Frontal cortex (tissue), 4 donors: ENCODE measurements at places on chromosomes 3 and 15. TPM values are rescaled to one million over a fixed set of nuclear protein-coding genes. Genes with fewer than 3 reads are reported as not detected.

GRCh38 chr15:64235552-64235951, 72.7 kb upstream of the PPIB start:
- DNase-seq = no peak

GRCh38 chr3:152524198-152525140, 255.7 kb downstream of the MBNL1 start:
- DNase-seq = no peak

DNA sequence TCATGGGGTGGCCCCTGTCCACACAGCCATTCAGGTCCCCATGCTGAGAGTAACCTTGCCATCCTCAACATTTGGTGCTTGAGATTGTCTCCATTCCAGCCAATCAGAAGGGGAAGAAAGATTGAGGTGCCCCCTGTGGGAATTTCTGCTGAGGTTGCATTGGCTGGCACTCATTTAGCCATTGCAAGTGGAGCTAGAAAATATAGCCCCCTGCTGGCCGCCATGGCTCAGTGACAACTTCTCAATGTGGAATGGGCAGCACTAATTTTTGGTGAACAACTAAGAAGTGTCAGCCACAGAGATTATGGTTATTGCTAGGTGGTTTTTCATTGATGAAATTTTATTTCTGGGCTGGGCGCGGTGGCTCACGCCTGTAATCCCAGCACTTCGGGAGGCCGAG, 22.0 kb downstream of the COL6A6 start:
- DNase-seq = no peak

- peak; percentile 38 for DNase-seq
Observed at GRCh38 chr15:34436956-34437442, 609 bp downstream of the GOLGA8A start.

DNA sequence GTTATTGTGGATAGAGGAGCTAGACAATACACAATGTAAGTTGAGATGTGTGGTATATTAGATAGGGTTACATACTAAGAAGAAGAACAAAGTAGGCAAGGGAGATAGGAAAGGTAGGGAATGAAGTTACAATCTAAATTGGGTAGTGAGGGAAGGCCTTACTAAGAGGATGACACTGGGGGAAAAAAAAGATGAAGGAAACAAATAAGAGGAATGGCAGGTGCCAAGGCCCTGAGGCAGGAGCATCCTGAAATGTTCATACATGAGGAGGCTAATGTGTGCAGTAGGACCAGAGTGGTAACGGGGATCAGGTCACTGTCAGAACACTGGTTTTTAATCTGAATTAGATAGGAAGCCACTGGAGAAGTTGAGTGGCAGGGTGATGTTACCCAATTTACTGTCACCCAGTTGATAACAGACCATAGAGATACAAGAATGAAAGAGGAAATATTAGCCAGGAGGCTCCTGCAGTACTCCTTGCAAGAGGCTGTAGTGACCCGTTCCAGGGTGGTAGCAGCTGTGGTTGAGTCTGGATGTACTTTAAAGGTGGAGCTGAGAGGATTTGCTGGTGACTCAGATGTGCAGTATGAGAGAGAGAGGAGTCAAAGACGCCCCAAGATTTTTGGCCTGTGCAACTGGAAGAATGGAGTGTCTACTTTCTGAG, 14.4 kb downstream of the RTP1 start:
- DNase-seq = no peak

DNA sequence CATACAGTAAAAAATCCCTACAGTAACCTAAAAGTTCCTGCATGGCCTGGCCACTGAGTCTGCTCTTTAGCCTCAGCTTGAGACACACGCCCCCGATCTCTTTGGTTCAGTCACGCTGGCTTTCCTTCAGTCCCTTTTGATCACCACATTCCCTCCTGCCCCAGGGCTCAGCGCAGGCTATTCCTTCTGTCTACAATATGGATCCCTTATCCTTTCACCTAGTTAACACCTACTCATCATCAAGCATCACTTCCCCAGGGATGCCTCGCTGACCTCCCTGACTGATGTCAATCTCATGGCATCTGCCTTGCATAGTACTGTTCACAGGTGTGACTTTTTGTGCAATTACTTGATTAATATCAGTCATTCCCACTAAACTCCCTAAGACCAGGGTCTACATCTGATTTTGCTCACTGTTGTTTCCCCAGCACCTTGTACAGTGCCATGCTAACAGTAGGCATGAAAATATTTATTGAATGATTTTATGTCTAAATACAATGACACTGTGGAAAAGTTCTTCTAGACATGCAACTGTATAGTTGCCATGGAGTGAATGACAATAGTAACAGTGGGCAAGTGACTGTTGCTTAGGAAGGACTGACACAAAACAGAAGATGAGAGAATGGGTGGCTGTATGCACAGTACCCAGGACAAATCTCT, at the start of gene SNTN:
TSS of gene SNTN (plus strand) at position 610 of the 660 bp plus-strand sequence. CDS start at position 623, 13 bp downstream.
- DNase-seq = no peak

DNA sequence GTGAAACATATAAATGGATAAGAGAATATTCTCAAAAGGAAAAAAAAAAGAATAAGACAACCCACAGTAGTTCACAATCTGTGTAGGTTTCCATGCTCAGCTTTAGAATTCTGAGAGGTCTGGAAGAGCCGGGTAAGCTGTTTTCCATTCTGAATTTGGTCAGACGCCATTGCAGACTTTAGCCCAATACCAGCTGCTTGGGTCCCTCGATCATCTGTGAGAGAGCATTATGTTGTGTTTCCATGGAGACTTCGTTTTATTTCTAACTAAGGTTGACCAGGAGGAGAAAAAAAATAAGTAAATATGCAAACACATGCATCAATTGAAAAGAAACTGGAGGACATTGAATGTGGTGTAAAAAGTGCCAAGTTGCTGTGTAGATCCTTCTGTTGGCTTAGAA, 25.5 kb downstream of the KCNAB1 start:
- no peak for DNase-seq

- no peak for DNase-seq
Observed at GRCh38 chr15:92899948-92900730, at the start of gene CHD2. CHD2 (plus strand) TSS chr15:92900324; CDS start chr15:92901238, 914 bp downstream.

- DNase-seq = no peak
Observed at GRCh38 chr15:96051598-96051997, 278.9 kb upstream of the NR2F2 start.

DNA sequence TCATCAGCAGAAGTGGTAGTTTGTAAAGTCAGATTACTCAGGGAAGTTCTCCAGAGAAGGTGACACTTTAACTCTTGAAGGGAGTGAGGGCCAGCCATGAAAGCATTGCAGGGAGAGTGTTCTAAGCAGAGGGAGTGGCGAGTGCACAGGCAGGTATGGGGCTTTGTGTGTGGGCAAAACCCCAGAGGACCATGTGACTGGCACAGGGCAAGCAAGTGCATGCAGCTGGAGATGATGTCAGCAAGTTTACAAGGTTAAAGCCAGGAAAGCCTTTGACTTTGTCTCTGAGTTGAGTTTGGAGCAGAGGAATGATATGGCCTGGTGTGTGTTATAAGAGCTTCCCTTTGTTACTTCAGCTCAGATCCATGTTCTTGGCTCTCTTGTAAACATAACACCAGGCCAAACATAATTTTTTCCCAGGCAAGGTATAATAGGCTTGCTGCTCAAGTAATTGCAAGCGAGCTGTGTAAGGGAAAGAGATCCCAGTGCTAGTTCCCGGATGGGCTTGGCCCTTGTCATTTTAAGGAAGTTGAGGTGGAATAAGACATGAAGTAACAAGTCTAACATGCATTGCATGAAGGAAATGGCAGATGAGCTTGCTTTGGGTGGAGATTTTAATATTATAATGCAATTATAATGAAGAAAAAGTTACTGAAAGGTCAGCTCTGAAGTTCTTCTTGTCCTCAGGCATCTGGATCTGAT, 341.1 kb upstream of the LRRC3B start:
- DNase-seq = no peak

GRCh38 chr3:197345390-197345789, 47.0 kb upstream of the DLG1 start:
- DNase-seq = no peak

DNA sequence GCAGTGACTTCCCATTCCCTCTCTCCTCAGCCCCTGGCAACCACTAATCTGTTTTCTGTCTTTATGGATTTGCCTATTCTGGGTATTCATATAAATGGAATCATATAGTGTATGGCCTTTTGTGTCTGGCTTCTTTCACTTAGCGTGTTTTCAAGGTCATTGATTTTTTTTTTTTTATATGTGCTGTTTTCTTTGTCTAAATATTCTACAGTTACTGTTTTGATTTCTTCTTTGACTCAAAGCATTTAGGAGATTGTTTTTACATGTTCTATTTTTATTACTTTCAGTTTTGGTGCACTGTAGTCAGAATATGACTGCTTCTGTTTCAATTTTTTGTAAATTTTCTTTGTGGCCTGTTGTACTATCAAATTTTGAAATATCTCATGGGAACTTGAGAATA, 71.9 kb upstream of the RNU6-1 start:
- no peak for DNase-seq

GRCh38 chr15:99143655-99144610, 39.1 kb downstream of the SYNM start:
- DNase-seq = no peak

- no peak for DNase-seq
Observed at GRCh38 chr3:133159498-133160475, 121.6 kb downstream of the TMEM108 start.

DNA sequence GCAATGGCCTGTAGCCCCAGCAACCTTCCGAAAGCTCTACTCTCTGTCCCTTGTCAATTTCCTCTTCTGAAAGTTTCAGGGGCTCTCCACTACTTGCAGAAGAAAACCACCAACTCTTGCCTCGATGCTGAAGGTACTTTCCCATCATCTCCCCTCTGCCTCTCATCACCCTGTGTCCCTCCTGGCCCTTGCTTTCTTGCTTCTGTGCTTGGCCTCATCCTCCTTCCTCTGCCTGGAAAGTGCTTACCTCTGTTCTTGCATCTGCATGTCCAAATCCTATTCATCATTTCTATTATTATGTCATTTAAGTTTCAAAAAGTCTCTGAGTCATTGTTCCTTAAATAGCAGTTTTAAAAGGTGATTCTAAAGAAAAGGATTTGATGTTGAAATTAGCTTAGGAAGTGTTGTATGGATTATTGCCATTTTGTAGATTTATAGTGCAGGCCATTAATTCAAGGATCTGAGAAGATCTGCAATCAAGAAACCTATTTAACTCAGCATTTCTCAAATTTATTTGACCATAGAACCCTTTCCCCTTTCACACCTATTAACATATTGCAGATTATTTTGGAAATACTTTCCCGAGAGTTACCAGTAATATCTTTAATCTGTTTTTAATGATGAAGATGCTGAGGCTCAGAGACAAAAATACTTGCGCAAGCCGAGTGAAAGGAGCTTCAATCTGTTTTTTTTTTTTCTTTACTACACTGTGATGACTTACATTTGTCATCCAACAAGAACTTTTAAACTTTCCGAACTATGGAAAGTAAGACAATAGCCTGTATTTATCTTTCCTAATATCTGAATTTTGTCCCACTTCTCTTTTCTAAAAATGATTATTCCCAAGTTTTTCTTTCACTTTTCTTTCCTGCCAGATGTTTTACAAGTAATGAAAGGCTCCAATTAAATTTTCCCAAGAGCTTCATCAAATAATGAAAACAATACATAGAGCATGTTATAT, 22.3 kb upstream of the CFAP161 start:
- DNase-seq = no peak

GRCh38 chr3:118525077-118525476, 509.6 kb downstream of the IGSF11 start:
- DNase-seq = no peak

GRCh38 chr15:66907826-66908743, 157.3 kb upstream of the SMAD3 start:
- DNase-seq = no peak

- no peak for DNase-seq
Observed at GRCh38 chr3:108029466-108029865, 61.4 kb downstream of the CD47 start.

DNA sequence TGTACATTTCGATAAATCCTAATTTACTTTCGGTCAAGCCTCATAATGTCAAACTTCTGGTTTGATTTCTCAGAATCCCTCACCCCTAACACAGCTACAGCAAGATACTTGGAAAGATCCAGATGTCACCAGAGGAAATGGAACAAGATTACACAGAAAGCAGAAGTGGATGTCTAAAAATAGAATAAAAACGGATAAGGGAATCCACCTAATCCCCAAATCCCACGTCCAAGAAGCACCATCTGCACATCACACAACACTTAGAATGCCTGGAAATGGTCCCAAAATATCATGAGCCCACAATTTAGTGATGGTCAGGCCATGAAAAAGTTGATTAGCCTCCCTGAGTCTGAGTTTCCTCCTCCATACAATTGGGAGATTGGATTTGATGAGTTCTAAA, 61.7 kb downstream of the AGTR1 start:
- no peak for DNase-seq

DNA sequence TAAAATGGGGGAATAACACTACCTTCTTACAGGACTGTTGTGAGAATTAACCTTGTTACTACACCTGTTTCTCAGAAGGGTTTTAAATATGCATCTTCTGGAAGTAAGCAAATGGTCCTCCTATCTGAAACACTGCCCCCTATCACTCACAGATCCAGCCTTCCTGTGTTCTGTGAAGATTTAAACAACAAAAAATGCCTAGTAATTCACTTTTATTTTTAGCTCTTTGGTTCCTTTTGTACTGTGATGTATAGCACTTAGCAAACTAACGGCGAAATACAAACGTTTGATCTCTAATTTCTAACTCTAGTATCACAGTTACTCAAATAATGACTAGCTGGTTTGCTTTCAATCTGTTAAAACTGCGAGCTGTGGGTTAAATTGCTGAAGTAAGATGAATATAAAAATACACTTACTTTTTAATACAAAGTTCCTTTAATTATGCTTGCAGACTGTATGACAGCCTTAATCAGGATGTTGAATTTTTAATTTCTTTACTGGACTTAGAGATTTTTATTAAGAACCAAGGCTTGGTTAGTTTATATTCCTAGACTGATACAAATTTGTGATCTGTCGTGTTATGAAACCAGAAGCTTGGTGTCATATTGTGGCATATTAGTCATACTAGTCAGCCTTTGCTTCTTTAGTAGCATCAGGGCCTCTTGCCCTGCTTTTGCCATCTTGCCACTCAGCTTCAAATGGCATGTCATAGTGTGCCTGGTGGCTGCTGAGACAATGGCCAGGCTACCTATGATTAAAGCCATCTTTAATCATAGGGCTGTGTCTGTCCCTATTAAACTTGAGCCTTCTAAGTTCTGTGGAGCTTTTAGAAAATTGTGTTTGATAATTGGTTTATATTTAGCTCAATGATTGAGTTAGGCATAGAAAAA, 9.2 kb downstream of the EIF3J start:
- no peak for DNase-seq

GRCh38 chr3:18672561-18672960, 247.4 kb upstream of the SATB1 start:
- DNase-seq = no peak

GRCh38 chr3:171260466-171260865, 199.7 kb downstream of the TNIK start:
- no peak for DNase-seq

GRCh38 chr3:29587340-29587739, 306.5 kb downstream of the RBMS3 start:
- DNase-seq = no peak

- peak; percentile 89 for DNase-seq
Observed at GRCh38 chr15:67065531-67066005, at the start of gene SMAD3. SMAD3 (plus strand) TSS chr15:67065602; CDS start chr15:67066155, 553 bp downstream.

Gene RARB
- total RNA-seq = 28.5 TPM

Gene FHIT
- total RNA-seq = 1.6 TPM

Gene SYNPR
- total RNA-seq = 119 TPM

Gene NIT2
- total RNA-seq = 8.6 TPM

Gene AGBL1
- 1.2 TPM for total RNA-seq

Gene ZXDC
- 36.3 TPM for total RNA-seq

Gene LYZL4
- not detected for total RNA-seq

Gene MYRIP
- total RNA-seq = 10.6 TPM
